Smooth muscle cell of the coronary artery (primary cell): ENCODE measurements at places on chromosomes 2 and 18. TPM values are rescaled to one million over a fixed set of nuclear protein-coding genes. Genes with fewer than 3 reads are reported as not detected.

The NAT8 gene
- total RNA-seq: not detected in 2 replicates

The WIPF1 gene
- 6.1 and 7.2 TPM in 2 replicates for total RNA-seq

The POLE4 gene
- total RNA-seq: 28.2 and 35.9 TPM in 2 replicates

The HOXD13 gene
- total RNA-seq: not detected in 2 replicates

The C2orf81 gene
- total RNA-seq: 0.59 and 0.98 TPM in 2 replicates

The TTC27 gene
- 11.1 and 29.7 TPM in 2 replicates for total RNA-seq

The WDR7 gene
- 13.4 and 28.8 TPM in 2 replicates for total RNA-seq

The NPPC gene
- not detected in 2 replicates for total RNA-seq

The ALLC gene
- total RNA-seq: not detected in 2 replicates

The EFR3B gene
- total RNA-seq: 1.1 and 3.0 TPM in 2 replicates

The KHK gene
- total RNA-seq: 0.53 and 1.9 TPM in 2 replicates

The NEU2 gene
- not detected in 2 replicates for total RNA-seq

The LAPTM4A gene
- total RNA-seq: 121 and 361 TPM in 2 replicates

The UGT1A8 gene
- under 0.01 and 0.08 TPM in 2 replicates for total RNA-seq

The ARID5A gene
- total RNA-seq: 8.3 and 8.7 TPM in 2 replicates

The DYSF gene
- total RNA-seq: 2.5 and 19.2 TPM in 2 replicates

The MROH2A gene
- total RNA-seq: 0.15 TPM in 1 of 2 replicates, not detected in the other
